ENCODE measurements at places on chromosomes 5 and 9. TPM values are rescaled to one million over a fixed set of nuclear protein-coding genes. Genes with fewer than 3 reads are reported as not detected.

The RNF224 gene
- total RNA-seq: not detected

The FAM81B gene
- total RNA-seq: not detected

The PCDHGA8 gene
- 2.0 TPM for total RNA-seq

The RPL37 gene
- total RNA-seq: 822 TPM

The KIF4B gene
- total RNA-seq: 0.14 TPM

The MAT2B gene
- total RNA-seq: 37.6 TPM

The PCDHGC4 gene
- 2.0 TPM for total RNA-seq

The RGP1 gene
- 29.5 TPM for total RNA-seq

The FCN2 gene
- not detected for total RNA-seq

The CDH10 gene
- not detected for total RNA-seq

The ANKRD18A gene
- total RNA-seq: 0.14 TPM

The NR5A1 gene
- 0.14 TPM for total RNA-seq

The ANXA1 gene
- 533 TPM for total RNA-seq

The DBH gene
- total RNA-seq: not detected

The CERT1 gene
- total RNA-seq: 31.0 TPM

The UBE2QL1 gene
- total RNA-seq: 5.8 TPM

The SLC34A1 gene
- not detected for total RNA-seq

The SMC5 gene
- 26.4 TPM for total RNA-seq

The ENTPD2 gene
- 0.48 TPM for total RNA-seq

The DDX4 gene
- total RNA-seq: not detected

The ADGRD2 gene
- total RNA-seq: not detected

The ZNF883 gene
- 3.2 TPM for total RNA-seq

The C5orf46 gene
- total RNA-seq: 1.9 TPM

The SLC26A2 gene
- 11.3 TPM for total RNA-seq

The FAM151B gene
- total RNA-seq: 2.1 TPM

The C1QTNF3 gene
- total RNA-seq: 11.9 TPM

The PDE6A gene
- not detected for total RNA-seq

The NME5 gene
- total RNA-seq: 2.3 TPM

The KCNV2 gene
- not detected for total RNA-seq

The C5orf52 gene
- total RNA-seq: not detected

The OGN gene
- total RNA-seq: 28.4 TPM

The BHMT gene
- 0.28 TPM for total RNA-seq

The TMEM232 gene
- total RNA-seq: 2.4 TPM

The CD72 gene
- 2.8 TPM for total RNA-seq

The TRIM7 gene
- total RNA-seq: 3.1 TPM

The NMUR2 gene
- total RNA-seq: not detected

The CCDC152 gene
- total RNA-seq: 0.90 TPM

The KCNMB1 gene
- total RNA-seq: 48.6 TPM

The KCNT1 gene
- total RNA-seq: 0.28 TPM

The UHRF2 gene
- 41.0 TPM for total RNA-seq

The PCSK1 gene
- total RNA-seq: 18.5 TPM

The LECT2 gene
- not detected for total RNA-seq

The CYSRT1 gene
- total RNA-seq: 0.32 TPM

The TAF11L13 gene
- not detected for total RNA-seq

The PHPT1 gene
- 71.7 TPM for total RNA-seq

Measured in posterior vena cava (tissue), 2 donors.